NCI-H2029 treated with DMSO at 0.1 percent for 48 hours (cell line): ENCODE measurements at places on chromosomes 2 and 18.

DNA sequence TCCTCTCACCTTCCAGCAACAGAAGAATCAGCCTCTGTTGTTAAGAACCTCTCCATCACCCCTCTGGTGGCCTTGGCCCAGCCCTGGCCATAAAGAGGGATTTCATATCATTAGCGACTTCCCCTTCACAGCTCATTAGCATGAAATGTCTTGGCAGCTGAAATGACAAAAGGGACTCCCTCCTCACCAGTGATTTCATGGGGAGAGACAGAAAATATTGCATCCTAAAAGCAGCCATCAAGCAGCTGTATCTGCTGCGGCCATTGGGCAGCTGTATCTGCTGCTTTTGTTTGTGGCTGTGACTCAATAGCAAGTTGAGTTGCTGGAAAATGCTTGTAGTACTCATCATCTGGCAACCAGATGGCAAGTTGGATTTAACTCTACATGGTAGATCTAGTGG is 105.9 kb upstream of the RMDN2 start:
- no peak for DNase-seq

GRCh38 chr18:28115149-28115550 is 61.8 kb downstream of the CDH2 start:
- DNase-seq = no peak

DNA sequence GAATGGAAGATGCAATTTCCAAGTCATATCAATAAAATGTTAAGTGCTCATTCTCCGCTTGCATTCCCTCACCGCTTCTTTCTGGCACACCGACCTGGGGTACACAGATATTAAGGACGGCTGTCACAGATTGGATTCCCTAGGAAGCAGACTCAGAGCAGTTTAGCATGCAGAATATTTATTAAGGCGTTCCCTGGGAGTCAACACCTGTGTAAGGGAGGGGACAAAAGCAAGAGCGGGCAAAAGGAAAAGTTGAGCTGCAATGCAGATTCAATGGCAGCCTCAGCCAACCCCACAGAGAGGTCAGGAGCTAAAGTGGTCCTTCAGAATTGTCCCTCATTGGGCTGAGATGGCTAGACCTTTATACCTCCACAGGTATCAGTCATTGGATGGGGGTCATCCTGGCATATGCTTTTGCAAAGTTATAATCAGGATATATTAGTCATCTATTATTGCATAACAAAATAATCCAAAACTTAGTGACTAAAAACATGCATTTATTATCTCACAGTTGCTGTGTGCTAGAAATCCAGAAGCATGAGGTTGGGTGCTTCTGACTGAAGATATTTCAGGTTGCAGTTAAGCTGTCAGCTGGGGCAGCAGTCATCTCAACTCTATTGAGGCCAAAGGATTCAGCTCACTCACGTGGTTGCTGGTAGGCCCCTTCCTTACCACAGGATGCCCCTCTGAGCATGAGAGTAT is 27.0 kb upstream of the INO80D start:
- DNase-seq = no peak

DNA sequence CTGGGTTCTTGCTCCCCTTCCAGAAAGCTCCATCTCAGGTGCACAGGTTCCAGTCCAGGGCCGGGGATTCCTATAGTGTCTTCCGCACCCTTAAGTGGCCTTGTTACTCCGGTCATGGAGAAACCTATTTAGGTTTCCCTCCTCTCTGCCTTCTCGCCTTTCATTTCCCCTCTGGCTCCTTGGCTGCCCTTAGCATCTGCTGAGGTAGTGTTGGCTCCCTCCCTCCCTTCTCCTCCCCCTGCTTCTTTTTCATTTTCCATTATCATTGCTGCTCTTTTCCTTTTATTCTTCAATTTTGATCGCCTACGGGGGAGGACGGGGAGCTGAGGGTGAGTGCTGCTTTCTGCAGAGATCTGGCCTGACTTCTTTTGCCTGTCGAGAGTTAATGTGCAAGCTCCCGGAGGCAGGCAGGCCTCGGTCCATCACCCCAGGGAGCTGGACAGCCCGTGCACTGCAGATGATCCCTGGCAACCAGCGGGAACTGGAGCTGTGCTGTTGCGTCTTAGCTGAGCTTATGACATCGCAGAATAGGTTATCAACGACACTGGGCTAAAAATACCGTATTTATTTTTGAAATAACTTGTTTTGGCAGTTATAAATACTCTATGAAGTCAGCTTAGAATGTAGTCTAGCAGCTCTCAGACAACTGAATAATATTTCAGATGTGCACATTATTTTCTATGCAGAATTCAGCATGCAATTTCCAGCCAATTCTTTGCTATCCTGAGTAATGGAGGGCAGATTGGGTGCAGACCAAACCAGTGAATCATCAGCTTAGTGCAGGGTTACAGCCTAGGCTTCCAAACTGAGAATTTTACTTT is 141.9 kb downstream of the SLC4A3 start:
- DNase-seq = no peak
